ENCODE measurements at places on chromosomes 4 and X.

- no peak for DNase-seq
These were observed 81.7 kb downstream of the FREM3 start for GRCh38 chr4:143618811-143619210.

DNA sequence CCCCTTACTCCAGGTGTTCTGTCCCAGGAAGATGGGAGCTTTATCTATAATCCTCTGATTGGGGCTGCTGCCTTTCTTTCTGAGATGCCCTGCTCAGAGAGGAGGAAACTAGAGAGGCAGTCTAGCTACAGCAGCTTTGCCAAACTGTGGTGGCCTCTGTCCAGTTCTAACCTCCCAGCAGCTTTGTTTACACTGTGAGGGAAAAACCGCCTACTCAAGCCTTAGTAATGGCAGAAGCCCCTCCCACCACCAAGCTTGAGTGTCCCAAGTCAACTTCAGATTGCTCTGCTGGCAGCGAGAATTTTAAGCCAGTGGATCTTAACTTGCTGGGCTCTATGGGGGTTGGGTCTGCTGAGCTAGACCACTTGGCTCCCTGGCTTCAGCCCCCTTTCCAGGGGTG is 394.9 kb upstream of the PABPC5 start:
- DNase-seq: no peak

DNA sequence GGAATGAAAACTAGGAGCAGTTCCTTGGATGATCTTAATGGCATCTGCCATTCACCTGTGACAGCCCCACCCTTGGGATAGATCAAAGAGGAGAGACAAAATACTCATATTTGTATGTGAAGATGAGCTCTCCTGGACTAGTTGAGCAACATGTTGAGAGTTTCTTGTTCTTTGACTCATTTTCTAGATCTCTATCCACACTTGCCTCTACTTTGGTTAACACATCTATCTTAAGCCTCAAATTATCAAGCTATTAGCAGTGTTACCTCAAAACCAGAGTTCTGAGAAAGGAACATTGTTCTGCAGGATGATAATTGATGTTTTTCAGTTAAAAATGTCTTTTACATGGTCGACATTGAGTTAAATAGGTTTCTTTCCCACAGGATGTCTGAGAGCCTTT is 94.2 kb upstream of the TEX13D start:
- no peak for DNase-seq

- DNase-seq: peak; percentile 7
These were observed 18.7 kb upstream of the GLRB start for GRCh38 chr4:157057218-157057617.

DNA sequence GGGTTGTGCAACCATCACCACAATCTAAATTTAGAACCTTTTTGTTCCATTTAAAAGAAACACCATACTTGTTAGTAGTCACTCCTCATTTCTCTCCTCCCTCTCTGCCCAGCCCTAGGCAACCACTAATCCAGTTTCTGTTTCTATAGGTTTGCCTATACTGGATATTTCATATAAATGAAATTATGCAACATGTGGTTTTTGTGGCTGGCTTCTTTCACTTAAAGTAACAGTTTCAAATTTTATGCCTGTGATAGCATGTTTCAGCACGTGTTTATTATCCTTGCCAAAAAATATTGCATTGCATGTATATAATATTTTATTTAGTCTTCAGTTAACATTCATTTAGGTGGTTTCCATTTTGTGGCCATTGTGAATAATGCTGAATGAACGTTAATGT is 437.6 kb downstream of the IL1RAPL1 start:
- peak; percentile 59 for DNase-seq

DNA sequence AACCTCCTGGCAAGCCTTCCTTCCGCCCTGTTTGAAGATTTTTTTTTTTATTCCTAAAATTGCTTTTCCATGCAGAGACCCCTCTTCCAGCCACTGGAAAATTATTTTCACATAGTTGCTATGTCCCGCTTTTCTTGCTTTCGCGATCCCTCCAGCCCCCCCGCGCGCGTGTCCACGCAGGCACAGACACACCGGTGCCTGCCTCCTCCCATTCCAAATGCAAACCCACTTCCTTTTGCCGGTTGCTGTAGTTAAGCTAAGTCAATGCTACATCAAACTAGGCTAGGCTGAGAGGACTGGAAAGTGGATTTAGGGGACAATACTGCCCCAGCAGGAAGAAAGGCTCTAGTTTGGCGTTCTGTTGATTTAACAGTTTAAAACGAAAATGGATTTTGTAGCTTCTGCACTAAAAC is 111.0 kb downstream of the DHX15 start:
- peak; percentile 28 for DNase-seq

- DNase-seq: peak; percentile 93
These were observed 165.6 kb upstream of the S100G start for GRCh38 chrX:16484338-16484737.

GRCh38 chrX:42119076-42119475 is 195.7 kb upstream of the CASK start:
- DNase-seq: peak; percentile 34

DNA sequence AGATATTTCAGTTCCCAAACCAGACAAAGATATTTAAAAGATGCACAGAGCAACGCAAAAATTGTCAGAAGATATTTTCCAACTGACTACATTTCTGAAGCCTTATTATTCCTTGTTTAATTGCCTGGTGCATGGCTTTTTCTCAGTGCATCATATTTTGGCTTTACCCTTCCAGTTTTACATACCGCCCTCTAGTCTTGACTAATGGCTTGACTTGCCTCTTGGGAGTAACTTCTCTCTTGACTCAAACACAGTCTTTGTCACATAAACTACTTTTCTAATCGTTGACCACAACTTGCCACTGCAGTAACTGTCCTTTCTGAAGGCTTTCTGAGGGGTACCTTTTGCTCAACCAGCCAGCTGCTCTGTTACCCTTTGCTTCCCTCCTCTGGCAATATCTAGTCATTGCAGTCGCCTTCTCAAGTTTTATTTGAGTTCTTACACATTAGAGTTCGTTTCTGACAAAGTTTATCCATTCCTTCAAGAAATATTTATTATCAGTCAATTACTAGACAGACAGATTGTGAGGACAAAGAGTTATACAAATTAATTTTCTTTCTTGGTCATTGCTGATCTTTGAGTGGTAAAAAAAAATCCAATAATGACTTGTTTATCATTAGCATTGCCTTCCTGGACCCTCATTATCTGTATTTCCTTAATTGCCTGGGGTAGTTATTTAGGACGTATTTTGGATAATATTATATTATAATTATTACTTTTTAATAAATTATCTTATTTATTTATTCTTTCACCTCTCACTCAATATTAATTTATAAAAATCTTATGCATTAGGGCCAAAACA is 506.9 kb upstream of the PCDH10 start:
- DNase-seq: peak; percentile 25

- peak; percentile 60 for DNase-seq
These were observed 48.0 kb upstream of the TRIM2 start for GRCh38 chr4:153156263-153156662.

DNA sequence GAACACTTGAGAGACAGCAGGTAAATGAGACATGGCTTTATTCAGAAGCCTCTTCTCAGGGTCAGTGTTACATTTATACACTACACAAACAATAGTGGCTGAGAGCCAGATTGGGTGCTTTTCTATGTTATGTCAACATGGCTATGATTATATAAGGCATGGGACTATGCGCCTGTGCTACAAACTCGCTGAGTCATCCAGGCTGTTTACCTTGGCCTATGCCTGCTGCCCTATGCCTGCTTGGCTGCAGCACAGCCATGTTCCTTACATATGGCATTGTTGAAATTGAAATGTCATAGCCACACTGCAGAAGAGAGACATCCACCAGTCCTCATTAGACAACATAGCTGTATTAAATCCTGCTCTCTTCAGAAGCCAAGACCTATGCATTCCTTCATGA is 236.3 kb upstream of the NWD2 start:
- no peak for DNase-seq

- no peak for DNase-seq
These were observed 14.2 kb downstream of the COX7B2 start for GRCh38 chr4:46894826-46895225.

DNA sequence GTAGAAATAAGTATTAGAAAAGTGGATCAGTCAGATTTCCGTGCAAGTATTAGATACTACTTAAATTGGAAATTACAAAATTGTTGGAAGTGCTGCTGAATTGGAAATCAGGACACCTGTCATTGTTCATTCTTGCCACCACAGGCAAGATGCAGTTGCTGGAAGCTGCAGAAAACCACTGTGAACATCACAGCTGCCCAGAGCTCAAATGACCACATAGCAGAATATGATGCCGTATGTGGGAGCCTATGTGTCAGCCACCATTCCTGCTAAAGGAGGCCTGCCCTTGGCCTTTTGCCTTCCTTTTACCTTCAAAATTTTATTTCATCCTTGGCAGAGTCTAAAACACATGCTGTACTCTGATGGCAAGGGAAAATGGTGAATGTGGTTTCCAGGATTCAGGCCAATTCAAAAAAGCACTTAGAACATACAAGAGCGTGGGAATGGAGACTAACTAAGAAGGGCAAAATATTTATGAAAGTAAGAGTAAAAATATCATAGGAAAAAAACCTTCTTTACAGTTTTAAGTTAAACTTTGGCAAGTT is 1005.5 kb upstream of the GRID2 start:
- DNase-seq: no peak

DNA sequence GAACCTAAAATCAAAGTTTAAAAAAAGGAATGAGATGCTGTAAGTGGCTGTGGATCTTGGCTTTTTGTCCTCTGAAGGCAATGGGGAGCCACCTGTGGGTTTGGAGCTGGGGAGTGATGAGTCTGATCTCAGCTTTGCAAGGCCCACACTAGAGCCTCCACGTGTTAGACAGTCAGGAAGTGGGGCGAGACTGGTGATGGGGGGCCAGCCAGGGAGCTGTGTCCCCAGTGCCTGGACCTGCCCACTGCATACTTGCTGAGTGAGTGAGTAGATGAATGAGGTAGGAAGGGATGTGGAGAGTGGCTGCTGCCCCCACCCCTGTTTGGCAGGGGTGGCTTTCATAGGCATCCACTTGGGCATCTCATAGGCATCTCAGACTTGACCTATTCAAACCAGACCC is 84.0 kb downstream of the NHSL2 start:
- DNase-seq: peak; percentile 38

GRCh38 chr4:116953947-116954346 is 131.4 kb downstream of the TRAM1L1 start:
- DNase-seq: no peak

DNA sequence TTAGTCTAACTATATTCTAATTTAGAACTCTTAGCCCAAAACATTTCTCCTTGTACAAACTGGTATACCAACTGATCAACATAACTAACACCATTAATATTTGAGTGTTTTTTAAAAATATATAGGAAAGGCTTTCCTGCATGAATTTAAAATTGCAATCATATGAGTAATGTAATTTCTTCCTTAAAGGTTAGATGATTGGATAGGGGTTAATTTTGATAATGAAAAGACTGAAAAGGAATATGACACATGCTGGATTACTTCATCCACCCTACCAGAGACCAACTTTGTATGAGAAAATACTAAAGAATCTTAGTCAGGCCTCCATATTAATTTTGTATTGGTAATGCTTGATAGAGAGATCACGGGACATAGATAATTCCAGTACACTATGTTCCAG is 25.1 kb upstream of the PLS3 start:
- DNase-seq: no peak

DNA sequence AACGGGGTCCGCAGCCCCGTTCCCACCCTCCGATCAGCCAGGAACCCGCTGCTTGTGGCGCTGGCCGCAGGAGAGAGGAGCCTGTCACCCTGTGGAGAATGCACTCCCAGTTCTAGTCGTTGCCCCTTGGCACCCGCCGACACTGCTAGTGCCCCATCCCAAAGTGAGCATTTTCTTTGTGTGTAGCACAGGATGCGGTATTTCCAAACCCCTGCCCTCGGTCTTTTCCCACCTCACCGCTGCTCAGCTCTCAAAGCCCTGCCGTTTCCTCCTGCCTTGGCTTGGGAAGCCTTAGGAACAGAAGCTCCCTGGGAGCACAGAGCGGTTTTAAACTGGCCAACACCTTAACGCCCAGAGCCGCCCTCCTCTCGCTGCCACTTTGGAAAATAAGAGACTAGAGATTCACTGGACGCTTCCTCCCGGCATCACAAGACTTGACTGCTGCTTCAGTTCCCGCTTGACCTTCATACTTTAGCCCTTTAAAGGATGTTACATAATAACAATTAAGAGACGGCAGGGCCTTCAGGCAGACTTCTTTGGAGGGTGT is 772 bp downstream of the CYP4V2 start:
- DNase-seq: peak; percentile 37

GRCh38 chr4:87122252-87122651 is 98.2 kb downstream of the KLHL8 start:
- no peak for DNase-seq

DNA sequence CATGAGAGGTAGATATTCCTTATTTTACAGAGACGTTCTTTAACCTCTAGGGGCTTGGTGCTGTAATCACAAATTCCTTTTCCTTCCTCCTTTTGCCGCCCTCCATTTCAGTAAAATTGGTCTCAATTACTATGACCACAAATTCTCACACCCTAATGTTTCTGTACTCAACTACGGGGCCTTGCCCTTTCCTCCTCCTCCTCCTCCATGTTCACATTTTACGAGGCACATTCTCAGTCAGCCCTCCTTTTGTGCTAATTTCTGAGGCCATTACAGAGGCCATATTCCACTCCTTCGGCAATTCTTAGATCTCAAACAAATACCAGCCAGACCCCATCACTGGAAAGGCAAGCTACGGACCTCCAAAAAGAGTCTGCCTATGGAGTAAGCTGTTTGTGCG is 92.1 kb downstream of the SH3KBP1 start:
- DNase-seq: no peak

GRCh38 chr4:8772499-8773123 is 99.0 kb downstream of the HMX1 start:
- DNase-seq: no peak

- DNase-seq: no peak
These were observed 99.5 kb upstream of the KLHL13 start for GRCh38 chrX:118216087-118216486.

GRCh38 chr4:139950568-139950967 is 203.4 kb downstream of the MAML3 start:
- peak; percentile 93 for DNase-seq

GRCh38 chr4:130812117-130812765 is 1716.3 kb downstream of the C4orf33 start:
- DNase-seq: peak; percentile 6

GRCh38 chrX:115362334-115363095 is 73.0 kb downstream of the LUZP4 start:
- peak; percentile 42 for DNase-seq

- peak; percentile 65 for DNase-seq
These were observed 57.0 kb downstream of the PLAC1 start for GRCh38 chrX:134601240-134601765.

GRCh38 chr4:40134206-40134917 is 62.5 kb upstream of the RHOH start:
- no peak for DNase-seq

DNA sequence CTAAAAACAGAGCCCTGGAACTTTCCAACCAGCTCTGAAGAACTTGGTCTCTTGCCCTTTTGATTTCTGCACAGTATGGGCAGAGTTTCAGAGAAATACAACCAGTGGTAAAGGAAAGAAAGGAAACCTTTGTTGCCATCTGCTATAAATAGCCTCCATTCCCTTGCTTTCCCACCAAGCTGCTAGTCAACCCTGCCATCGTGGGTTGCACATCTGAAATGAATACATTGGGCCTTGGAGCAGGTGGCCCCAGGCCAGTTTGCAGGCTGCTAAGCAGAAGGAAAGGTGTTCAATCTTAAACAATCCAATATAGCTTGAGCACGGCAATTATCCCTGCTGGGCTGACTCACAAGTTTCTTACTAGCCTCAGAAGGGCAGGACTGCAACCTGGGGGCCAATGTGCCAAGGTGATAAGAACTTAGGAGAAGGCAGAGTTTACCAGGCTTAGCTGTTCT is 142.5 kb downstream of the PPARGC1A start:
- DNase-seq: no peak
